ENCODE measurements at places on chromosomes 11 and 22. TPM values are rescaled to one million over a fixed set of nuclear protein-coding genes. Genes with fewer than 3 reads are reported as not detected.

- peak; percentile 48 for DNase-seq
Measured at GRCh38 chr11:105034813-105035620, at the start of gene CASP1. Gene CASP1, minus strand, starts transcription at chr11:105035144. Its CDS starts 31 bp downstream, at chr11:105035113.

- DNase-seq = no peak
Measured at GRCh38 chr22:37627545-37627944, 11.9 kb upstream of the SH3BP1 start.

GTSE1 gene
- 21.1 TPM for total RNA-seq

SLC22A8 gene
- not detected for total RNA-seq

CYB5R2 gene
- total RNA-seq = 1.1 TPM

DNA sequence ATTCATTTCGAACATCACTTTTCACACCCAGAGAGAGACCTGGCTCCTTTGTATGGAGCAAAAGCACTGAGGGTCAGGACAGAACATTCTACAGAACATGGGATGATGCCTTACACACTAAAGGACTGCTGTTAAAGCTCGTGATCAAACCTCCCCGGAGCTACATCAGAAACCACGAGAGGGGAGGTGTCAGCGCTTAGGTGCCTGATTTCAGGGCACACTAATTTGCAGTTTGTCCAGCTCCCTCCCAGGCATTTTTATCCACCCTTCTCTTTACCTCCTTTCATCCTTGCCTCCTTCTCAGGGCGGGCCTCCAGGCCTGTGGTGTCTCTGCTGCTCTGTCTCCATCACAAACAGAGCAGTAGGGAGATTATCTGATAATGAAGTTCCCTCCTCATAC lies 127.5 kb downstream of the VPREB1 start:
- DNase-seq = no peak

TMEM191C gene
- not detected for total RNA-seq

DNA sequence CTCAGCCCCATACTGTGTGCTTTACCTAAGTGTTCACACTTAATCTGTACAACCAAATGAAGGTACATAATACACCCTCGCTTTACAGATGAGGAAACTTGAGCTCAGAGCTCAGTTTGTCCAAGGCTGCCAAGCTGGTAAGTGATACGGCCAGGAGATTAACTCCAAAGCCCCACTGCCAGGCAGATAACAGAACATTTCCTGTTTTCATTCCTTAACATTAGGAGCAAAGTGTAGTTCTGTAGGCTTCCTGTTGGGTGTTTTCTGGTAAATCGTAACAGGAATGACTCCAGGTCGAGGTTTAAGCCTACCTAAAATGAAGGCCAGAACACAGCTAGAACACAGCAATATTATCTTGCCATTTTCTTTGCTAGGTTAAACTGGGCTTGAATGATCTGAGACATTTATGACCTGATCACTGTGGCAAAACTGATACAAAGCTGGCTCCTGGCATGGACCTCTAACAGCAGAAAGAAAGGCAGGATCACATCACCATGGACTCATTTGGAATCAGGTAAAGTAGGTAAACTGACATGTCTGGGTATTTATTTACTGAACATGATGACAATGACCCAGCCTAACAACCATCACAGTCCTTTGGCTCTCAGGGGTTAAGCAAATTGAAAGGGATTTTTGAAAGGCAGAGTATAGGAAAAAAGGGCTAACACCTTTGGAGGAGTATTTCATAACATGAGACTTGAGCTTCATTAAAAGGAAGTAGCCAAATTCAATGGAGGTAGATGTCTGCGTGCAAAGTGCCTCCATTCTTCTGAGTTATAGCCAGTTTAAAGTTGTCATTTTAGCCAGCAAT lies 3.9 kb upstream of the NUP50 start:
- DNase-seq = peak; percentile 63

DNA sequence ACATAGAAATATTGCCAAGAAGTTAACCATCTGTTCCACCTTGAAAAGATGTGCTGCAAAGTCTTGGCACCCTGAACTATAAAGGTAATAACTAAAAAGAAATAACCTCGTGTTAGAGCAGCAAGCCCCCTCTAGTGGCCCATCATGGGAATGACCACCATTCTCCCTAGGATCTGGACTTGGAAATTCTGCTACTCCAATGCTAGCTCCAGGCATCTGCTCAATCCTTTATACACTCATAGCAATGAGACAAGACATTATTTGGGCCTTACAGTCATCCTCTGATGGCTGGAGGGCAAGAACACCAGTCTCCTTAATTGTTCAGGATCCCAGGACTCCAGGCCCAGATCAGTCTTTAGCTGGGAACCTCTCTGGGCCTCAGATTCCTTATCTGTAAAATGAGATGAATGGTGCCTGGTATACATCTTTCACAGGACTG lies 76.0 kb downstream of the CWC15 start:
- DNase-seq = peak; percentile 28

DNA sequence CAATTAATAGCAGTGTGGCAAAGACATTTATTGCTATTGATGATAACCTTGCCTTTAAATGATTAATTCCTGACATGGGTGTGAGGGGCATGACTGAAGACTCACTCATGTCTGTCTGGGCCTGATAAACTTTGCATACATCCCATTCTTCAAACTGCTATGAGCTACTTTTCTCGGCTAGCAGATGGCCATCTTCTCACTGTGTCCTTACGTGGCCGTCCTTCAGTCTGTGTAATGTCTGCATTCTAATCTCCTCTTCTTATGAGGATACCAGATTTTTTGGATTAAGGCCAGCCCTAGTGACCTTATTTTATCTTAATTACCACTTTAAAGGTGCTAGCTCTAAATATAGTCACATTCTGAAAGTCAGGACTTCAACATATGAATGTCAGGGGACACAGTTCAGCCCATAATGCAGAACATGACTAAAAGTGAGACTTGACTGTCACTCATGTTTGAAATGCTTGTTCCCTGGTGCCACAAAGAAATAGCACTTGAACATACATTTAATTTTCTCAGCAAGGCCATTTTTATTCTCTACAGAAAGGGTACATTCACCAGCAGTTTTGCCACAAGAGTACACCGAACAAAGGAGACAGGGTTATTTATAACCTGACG lies 32.3 kb downstream of the OR10A6 start:
- no peak for DNase-seq

DNA sequence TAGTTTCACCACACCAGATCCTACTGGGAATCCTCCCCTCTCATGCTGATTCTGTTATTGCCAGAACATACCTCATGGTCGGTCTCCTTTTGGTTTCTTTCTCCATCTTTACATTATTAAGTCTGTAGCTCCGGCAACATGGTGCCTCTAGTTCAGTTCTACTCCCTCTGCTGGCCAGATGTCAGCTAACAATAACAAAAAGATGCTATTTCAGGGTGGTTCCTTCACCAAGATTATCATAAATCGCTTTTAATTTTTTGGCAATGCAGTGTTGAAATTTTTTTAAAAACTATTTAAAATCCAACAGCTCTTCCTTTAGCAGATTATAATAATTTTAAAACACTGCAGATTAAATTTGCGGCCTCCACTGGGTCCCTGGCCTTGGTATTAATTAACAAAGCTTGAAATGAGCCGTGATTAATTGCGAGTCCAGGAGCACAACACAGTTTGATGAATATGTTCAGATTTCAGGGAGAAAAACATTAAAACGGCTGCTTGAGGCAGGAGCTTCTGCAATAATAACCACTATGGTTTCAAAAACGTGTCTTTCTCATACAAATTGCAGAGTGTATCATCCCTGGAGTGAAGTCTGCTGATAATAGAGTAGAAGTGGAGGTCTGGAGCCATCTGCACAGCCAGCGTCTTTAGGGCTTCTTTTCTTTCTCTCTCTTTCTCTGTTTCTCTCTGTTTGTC lies 492.9 kb upstream of the KIRREL3 start:
- peak; percentile 41 for DNase-seq

SCO2 gene
- 9.4 TPM for total RNA-seq

DNA sequence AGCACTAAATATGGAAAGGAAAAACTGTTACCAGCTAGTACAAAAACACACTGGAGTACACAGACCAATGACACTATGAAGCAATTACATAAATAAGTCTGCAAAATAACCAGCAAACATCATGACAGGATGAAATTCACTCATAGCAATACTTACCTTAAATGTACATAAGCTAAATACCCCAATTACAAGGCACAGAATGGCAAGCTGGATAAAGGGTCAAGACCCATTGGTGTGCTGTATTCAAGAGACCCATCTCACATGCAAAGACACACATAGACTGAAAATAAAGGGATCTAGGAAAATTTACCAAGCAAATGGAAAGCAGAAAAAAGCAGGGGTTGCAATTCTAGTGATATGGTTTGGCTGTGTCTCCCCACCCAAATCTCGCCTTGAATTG lies 44.0 kb upstream of the CALCA start:
- DNase-seq = no peak

RAG2 gene
- not detected for total RNA-seq

DNA sequence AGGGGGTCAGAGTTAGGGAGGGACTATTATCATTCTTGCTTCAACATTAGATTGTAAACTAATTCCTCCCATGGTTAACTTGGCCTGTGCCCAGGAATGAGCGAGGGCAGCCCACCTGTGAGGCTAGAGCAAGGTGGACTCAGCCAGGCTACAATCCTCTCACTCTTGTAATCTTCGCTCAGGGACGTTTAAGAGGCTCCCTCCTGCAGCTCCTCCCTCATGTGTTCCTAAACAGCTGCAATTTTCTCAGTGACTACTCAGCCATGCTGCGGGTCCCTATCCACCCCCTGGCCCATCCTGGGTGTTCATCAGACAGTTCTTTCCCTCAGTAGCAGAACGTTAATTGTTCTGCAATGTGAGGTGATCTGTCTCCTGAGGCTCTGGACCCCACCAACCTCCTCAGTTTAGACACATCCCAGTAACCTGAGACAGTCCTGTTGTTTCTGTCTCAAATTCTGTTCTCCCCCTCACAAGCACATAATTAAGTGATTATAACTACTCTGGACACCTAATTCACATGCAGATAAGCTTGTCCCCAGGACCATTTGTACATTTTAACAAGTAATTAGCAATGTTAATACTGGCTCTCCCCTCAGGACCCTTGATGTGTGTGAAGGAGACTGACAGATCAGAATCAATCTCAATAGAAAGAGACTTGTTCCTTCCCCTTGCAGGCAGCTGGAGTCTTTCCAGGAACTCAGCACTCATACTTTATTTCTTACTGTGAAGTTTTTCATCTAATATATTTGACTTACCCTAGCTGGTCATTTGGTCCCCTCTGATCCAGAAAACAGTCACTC lies 337.2 kb upstream of the B3GAT1 start:
- DNase-seq = no peak

DNA sequence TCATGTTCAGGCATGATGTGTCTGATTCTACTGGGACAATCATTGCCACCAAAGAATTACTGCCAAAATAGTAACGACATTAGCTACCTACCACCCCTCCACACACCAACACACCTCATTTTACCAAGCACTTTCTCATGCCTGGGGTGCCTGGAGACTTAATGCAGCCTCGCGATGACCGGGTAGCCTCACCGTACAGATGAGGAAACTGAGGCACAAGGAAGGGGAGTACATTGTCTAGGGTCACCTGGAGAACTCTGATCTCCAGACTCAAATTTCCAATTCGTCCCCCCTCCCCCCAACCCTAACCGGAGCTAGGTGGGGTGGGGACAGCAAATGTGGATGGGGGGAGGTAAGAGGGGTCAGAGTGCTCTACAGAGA lies 2.7 kb upstream of the RTN4RL2 start:
- no peak for DNase-seq

DNA sequence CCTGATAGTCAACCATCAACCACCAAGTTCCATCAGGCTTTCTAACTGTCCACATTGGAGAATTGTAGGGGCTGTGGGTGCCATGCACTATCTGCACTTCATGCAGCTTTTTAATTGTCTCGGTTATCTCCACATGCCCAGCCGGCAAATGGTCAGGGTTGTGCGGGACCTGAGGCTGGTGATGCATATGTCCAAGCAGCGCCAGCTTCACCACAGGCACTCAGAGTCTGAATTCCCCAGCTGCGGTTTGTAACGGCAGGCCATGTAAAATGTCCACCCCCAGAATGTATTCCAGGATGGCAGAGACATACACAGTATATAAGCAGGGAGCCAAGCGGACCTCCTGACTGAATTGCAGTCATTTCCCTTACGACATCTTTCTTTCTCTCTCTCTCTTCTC lies 435.6 kb downstream of the DYNC2H1 start:
- peak; percentile 17 for DNase-seq

GRCh38 chr22:49765951-49766350 lies 61.7 kb downstream of the BRD1 start:
- DNase-seq = no peak

- DNase-seq = no peak
Measured at GRCh38 chr11:9075556-9075955, 15.8 kb downstream of the SCUBE2 start.

DNA sequence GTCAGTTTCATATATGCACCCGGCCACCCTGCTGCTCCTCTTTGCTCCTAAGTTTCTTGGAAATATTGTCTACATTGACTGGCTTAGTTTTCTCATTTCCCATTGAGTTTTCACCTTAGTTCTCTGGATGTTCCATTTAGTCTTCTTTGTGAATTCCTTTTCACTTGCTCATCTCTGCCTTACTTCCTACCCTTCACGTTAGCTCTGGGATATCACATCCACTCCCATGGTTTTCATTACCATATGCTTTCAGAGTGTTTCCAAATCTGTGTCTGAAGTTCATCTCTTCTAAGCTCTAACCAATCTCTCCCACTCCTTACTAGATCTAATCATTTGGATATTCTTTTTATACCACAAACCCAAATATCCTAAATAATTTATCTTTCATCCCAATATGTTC lies 226.4 kb downstream of the FAM76B start:
- no peak for DNase-seq

DNA sequence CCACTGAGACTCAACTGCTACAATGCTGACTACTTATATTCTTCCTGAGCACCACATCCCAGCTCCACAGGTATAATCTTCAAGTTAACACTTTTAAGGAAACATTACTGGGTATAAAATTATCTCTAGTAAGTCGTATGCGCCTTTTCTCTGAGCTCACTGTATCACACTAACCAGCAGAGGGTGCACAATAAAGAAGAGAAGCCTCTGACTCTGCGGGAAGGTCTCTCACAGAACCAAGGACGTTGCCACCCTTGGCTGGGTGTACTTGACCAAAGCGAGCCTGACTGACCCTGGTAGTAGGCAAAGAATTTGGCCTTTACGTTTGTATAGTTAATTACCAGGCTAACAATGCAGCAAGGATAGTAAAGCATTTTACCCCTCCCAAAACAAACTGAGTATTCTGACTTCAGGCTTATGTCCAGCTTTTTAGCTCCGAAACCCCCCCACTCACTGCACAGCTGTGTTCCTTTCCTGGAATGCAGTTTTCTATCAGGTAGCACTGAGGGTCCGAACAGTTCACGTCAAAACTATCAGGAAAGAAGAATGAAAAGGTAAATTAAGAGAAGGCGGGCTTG lies at the start of gene BTBD18:
Gene BTBD18, minus strand, starts transcription at position 144 of the 578 bp plus-strand sequence. CDS start 631 bp downstream, outside the sequence.
- DNase-seq = peak; percentile 21

OR52I1 gene
- not detected for total RNA-seq

GRAMD1B gene
- total RNA-seq = 2.3 TPM

DNA sequence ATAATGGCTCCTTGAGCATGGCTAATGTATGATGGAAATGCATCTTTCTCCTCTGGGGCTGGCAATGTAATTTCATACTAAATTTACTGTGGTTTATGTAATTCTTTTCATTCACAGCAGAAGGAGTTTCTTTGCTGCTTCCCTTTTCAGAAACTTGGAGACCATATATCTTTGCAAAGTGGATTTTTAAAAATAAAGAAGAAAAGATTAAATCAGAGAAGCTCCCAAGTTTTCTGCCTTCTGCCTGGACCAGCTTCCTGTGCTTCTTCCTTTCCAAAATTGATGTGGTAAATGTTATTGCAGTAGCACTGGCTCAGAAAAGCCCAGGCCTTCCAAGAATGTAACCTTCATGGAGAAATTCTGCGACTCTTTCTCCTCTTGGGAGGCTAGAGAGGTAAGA lies 300.1 kb upstream of the NCAM1 start:
- DNase-seq = no peak

DPAGT1 gene
- total RNA-seq = 32.0 TPM
